HS-5 (cell line): ENCODE measurements at places on chromosomes 6 and 20.

DNA sequence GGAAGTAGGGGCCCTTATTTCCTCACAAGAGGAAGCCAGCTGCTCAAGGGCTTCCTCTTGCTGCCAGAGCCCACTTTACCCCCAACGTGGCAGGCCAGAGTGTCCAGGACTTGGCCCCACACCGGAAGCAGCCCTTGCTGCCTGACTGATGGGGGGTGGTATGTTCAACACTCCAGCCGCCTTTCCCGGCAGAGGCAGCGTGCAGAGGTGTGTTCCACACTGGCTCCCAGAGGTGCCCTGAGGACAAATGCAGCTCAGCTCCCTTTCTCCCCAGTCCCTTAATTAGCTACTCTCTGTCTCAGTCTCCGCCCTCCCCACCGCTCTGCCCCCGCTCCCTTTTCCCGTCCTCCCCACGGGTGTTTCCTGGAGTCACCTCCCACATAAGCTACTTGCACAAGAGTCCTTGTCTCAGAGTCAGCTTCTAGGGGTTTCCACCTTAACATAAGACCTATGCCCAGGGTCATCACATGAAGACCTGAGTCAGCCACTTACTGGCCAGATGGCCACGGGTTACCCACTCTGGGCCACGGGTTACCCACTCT lies 61.7 kb upstream of the SHLD1 start:
- no peak for DNase-seq

DNA sequence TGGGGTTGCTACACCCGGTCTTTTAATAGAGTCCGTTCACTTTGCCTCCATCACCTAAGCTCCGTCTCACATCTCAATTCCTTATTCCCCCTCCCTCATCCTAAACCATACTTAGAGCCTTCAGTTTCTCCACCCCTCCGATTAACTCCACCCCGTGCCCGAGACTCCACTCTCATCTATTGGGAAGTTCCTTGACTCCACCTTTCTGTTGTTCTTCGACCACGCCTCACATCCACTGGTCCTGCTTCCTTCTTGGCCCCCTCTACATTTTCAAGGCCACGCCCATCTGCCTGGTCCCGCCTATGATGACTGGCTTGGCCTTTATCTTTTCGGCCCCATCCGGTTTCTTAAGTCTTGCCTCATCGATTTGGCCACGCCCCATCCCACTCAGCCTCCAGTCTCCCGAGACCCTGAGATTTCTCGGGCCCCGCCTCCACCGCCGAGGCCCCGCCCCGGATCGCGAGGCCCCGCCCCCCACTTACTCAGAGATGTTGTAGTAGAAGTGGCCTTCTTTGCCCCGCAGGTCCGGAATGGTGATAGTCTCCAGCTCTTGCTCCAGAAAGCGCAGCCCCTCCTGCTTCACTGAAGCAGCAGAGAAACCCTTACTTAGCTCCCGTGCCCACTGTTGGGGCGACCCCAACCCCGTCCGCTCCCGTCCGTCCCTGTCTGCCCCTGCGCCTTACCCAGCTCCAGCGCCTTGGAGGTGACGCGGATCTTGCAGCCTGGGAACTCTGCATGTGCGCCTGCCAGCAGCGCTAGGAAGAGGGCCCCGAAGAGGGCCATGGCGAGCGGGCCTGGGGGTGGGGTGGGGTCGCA lies 1.1 kb downstream of the PLTP start:
- no peak for DNase-seq

- DNase-seq = no peak
Measured at GRCh38 chr6:125363824-125364165, 62.0 kb upstream of the HDDC2 start.

GRCh38 chr6:97205966-97206365 lies 77.0 kb downstream of the MMS22L start:
- DNase-seq = no peak

DNA sequence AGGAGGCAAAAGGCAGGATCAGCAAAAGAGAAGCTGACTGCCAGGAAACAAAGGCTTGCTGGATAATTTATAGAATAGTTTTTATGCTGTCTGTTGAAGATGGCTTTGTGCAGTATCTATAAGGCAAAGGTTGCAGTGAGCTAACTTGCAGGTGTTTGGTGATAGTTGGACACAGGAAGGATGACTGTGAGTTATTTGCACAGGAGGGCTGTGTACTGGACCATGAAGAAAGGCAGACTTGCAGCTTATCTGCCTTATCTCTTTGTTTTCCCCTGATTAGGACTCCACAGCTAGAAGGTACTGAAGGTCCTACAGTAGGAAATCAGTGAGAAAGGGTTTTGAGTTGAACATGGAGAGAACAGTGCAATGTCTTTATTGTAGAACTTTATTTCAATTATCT lies 2.1 kb downstream of the BTN1A1 start:
- no peak for DNase-seq
